ENCODE measurements at places on chromosomes 11 and 22. TPM values are rescaled to one million over a fixed set of nuclear protein-coding genes. Genes with fewer than 3 reads are reported as not detected.

The TENM4 gene
- 0.12 TPM for total RNA-seq

The DENND5A gene
- total RNA-seq = 66.4 TPM

The SCN4B gene
- total RNA-seq = 0.06 TPM

The TEAD1 gene
- 57.3 TPM for total RNA-seq

The DMC1 gene
- total RNA-seq = 3.5 TPM

The DEUP1 gene
- total RNA-seq = not detected

The PLEKHA7 gene
- total RNA-seq = 17.8 TPM

The RBMXL2 gene
- not detected for total RNA-seq

The IGLL1 gene
- not detected for total RNA-seq

The APOA4 gene
- total RNA-seq = not detected

The TMEM225 gene
- not detected for total RNA-seq

The SMTNL1 gene
- total RNA-seq = not detected

The VSIG10L2 gene
- not detected for total RNA-seq

The GNAZ gene
- 2.2 TPM for total RNA-seq

The PLAAT3 gene
- total RNA-seq = 49.3 TPM

The NCAM1 gene
- total RNA-seq = not detected

The SGSM1 gene
- 0.23 TPM for total RNA-seq

The OR51I1 gene
- total RNA-seq = not detected

The OR52I1 gene
- not detected for total RNA-seq

The PGA3 gene
- not detected for total RNA-seq

The TUG1 gene
- 33.7 TPM for total RNA-seq

The TSPAN18 gene
- total RNA-seq = 1.8 TPM

The KRTAP5-1 gene
- total RNA-seq = not detected

The DEAF1 gene
- 36.0 TPM for total RNA-seq

The SCGB1A1 gene
- not detected for total RNA-seq
